NCI-H774 (cell line): ENCODE measurements at places on chromosomes 7 and 10.

DNA sequence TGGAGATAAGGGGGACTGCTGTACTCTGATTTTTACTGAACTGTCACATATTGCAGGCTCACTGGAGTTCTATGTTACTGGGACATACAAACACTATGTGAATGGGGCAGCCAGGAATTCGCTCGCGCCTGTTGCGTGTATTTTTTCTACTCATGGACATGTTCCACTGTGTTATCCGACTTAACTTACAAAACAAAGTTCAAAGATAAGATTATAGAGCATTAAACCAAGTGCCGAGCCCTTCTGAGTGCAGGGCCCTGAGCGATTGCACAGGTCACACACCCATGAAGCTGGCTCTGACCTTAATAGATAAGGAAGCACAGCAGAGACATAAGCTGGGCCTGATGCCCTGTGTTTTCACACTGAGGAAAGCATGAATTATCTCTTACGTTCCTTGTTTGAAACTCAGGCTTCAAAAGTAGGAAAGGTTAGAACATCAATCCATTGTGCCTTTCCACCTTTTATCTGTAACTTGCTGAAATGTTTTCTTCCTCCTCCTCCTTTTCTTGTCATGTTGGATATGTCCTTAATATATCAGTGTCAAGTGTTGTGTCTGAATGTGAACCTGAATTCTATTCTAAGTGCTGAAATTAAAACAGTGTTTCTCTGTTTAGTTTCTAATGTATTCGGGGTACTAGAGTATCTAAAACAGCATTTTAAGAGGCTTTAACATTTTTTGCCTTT, 273.8 kb downstream of the AUTS2 start:
- DNase-seq: no peak

DNA sequence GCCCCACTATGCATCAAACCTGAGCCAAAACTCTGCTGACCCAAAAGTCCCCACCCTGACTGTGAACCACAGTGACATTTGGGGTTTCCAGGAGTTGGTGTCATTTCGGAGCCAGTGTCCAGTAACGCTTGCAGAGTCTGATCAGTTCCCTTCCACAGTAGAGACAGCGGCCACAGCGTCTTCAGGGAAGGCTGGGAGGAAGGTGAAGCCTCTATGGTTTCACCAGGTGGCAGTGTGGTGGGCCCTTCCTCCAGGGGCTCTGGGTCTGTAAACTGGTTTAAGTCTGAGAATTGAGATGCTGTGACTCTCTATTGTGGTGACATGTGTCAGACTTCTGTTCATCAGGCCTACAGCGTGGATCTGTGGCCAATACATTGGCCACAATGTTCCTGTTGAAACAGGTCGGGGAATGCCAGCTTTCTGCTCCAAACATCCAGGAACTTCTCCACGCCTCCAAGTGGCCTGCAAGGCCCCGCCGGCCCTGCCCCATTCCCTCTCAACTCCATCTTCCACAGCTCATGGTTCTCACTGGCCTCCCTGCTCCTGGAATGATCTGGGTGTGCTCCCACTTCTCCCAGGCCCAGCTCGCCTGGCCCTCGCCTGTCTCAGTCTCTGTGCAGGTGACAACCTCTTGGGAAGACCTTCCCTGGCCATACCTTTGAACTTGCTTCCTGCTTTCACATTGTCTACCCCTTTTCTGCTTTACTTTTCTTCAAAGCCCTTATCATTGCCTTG, 124.5 kb upstream of the FAM20C start:
- no peak for DNase-seq

- DNase-seq: peak; percentile 17
Measured at GRCh38 chr10:97849687-97850402, at the start of gene GOLGA7B. Gene GOLGA7B (plus strand): TSS chr10:97849843. CDS start chr10:97850304, 461 bp downstream.

DNA sequence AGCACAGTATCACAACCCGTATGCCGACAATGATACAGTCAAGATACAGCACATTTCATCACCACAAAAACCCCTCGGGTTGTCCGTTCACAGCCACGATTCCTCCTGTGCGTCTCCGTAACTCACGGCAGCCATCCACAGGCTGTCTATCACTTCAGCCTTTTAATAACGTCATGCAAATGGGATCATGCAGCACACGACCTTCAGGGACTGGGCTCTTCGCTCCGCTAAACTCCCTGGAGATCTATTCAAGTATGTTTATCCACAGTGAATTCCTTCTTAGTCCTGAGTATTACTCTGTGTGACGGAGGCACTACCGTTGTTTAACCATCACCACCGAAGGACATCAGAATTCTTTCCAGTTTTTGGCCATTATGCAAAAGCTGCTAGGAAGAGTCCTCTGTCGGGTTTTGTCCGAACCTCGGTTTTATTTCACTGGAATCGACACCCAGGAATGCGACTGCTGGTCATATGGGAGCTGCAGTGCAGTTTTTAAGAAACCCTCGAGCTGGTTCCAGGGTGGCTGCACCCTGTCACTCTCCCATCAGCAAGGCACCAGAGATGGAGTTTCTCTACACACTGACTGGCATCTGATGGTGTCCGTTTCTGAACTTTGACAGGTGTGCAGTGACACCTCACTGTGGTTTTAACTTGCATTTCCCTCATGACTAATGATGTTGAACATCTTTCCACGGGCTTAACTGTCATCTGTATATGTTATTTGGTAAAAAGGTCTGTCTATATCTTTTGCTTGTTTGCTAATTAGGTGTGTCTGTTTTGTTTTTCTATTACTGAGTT, 193.6 kb downstream of the MAD1L1 start:
- no peak for DNase-seq

GRCh38 chr7:42734568-42734967, 177.3 kb downstream of the C7orf25 start:
- no peak for DNase-seq

- no peak for DNase-seq
Measured at GRCh38 chr7:128726059-128726736, 13.0 kb upstream of the CALU start.

GRCh38 chr10:102116656-102117055, 3.5 kb downstream of the LDB1 start:
- DNase-seq: no peak

- DNase-seq: no peak
Measured at GRCh38 chr7:527723-528122, 8.1 kb upstream of the PDGFA start.

GRCh38 chr7:153188630-153189029, 429.1 kb downstream of the ACTR3B start:
- no peak for DNase-seq

GRCh38 chr10:123135415-123136141, at the start of gene HMX3:
Gene HMX3 (plus strand): TSS chr10:123135970. CDS start chr10:123136051, 81 bp downstream.
- no peak for DNase-seq

DNA sequence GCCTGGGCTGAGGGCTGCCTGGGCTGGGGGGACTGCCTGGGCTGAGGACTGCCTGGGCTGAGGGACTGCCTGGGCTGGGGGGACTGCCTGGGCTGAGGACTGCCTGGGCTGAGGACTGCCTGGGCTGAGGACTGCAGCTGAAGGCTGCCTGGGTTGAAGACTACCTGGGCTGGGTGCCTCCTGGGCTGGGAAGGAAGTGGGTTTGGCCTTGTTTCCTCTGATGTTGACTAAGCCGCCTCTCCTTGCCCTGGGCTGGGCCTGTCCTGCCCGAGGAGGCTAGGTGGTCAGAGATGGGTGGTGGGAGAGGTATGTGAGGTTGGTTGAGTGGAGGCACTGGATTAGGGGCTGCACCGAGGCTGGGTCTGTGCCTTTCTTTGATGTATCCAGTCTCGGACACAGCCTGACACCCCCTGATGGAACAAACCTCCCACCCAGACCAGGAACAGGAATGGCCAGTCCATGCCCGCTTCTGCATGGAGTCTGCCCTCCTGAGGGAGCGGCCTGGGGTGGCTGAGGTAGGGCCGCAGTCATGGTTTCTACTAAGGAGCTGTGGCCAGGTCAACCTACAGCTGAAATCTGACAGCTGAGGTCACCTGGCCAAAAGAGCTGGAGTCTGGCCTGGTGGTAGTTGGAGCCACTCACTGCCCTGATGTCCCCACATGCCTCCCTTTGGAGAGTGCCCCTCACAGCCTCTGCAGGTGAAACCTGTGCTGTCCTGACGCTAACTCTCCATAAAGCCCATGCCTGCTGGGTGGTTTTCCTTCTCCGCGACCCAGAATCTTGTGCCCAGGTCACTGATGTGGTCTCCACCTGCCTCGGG, 22.3 kb downstream of the SCART1 start:
- DNase-seq: no peak

- peak; percentile 51 for DNase-seq
Measured at GRCh38 chr10:104862-105565, 30.2 kb upstream of the ZMYND11 start.

- no peak for DNase-seq
Measured at GRCh38 chr7:40726559-40726958, 591.8 kb downstream of the SUGCT start.

DNA sequence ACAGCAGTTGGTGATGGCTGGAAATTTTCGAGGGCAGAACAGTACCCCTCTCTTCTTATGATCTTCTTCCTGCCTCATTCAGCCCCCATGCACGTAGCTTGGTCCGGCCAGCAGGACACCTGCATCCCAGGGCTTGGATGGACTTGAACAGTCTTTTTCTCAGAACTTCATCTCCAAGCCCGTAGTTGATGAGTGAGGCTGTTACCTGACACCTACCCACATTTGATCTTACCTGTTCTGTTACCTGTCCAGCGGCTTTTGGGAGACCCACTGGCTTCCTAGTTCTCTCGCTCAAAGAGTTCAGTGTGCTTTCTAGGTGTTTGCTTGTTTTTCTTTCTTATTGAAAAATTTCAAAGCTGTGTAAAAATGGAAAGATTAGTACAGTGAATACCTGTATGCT, 212.2 kb downstream of the CUX1 start:
- no peak for DNase-seq

DNA sequence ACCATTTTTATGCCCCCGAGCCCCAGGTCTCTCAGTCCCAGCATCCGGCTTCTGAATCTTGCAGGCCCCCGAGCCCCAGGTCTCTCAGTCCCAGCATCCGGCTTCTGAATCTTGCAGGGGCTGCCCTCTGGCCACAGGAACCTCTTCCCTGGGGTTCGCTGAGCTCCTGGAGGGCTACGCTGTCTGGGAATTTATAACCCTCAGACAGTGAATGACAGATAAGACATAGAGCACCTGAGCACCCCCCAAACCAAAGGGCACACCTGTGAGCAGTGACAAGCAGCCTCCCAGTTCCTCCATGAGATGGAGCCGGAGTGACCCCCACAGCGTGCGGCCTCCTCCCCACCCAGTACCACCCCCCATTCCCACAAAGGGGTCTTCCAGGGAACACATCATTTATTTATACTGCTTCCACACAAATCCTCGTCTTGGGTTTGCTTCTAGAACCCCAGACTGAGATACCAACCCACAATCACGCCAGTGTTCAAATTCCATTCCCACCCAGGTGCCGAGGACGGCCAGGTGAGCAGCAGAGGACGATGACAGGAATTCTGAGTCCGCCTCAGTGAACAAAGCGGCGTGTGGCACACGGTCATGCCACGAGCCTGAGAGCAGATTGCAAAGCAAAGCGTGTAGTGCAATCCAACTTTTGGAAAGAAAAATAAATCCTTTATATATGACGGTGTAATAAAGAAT, 57.7 kb upstream of the FAM20C start:
- DNase-seq: no peak

- no peak for DNase-seq
Measured at GRCh38 chr7:14583518-14583917, 319.0 kb downstream of the DGKB start.

DNA sequence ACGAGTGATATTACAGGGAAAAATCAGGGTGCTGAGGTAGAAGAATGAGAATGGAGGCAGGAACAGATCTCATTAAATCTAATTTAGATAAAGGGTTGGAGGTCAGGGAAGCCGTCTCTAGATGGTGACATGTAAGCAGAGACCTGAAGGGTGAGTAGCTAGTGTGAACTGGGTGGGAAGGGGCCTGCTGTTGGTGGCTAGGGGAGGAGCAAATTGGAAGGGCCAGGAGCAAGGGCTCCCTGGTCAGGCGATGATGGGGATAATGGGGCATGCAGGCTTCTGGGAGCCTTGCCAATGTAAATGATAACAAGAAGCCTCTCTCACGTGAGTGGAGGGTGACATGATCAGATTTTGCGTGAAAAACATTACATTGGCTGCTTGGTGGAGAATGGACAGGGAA, 76.3 kb downstream of the WDFY4 start:
- no peak for DNase-seq

- DNase-seq: no peak
Measured at GRCh38 chr10:77179015-77179695, 458.5 kb downstream of the KCNMA1 start.

- DNase-seq: no peak
Measured at GRCh38 chr7:24980534-24981170, 674 bp upstream of the OSBPL3 start.

- no peak for DNase-seq
Measured at GRCh38 chr7:50121286-50121685, 28.2 kb upstream of the ZPBP start.

- no peak for DNase-seq
Measured at GRCh38 chr10:108783897-108784296, 1139.4 kb downstream of the XPNPEP1 start.

DNA sequence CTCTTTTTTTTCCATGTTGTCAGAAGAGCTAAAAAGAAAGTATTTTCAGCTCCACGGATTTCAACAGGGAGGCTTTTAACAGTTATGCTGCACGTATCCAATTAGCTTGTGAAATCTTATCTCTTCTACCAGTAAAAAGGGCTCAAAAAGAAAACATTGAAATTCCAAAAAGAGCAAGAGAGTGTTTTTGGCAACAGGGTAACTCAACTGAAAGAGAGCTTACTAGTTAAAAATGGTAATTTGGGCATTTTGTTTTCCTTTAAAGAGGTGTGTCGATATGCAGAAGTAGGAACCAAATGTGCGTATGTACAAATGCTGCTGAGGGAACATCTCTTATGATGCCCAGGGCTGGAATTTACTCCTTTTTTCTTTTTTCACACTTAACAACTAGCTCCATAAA, 292.8 kb downstream of the PRKG1 start:
- no peak for DNase-seq

GRCh38 chr10:58943256-58943890, 233.1 kb upstream of the PHYHIPL start:
- no peak for DNase-seq

DNA sequence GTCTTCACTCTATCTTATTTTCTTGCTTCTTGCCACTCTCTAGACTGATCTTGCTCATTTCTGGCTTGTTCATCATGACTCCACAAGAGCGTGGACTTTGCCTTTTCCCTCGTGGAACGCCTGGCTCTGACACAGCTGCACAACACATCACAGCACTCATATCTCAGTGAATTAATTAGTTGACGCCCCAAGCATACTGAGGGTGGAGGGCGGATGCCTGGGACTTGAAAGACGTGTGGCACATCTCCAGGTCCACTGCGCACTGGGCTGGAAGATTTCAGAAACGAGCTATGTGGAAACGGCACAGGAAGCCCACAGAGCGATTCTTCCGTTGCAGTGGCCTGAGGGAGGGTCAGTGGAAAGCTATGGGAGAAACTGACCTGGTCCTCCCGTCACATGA, 23.6 kb upstream of the PLEKHA1 start:
- no peak for DNase-seq

DNA sequence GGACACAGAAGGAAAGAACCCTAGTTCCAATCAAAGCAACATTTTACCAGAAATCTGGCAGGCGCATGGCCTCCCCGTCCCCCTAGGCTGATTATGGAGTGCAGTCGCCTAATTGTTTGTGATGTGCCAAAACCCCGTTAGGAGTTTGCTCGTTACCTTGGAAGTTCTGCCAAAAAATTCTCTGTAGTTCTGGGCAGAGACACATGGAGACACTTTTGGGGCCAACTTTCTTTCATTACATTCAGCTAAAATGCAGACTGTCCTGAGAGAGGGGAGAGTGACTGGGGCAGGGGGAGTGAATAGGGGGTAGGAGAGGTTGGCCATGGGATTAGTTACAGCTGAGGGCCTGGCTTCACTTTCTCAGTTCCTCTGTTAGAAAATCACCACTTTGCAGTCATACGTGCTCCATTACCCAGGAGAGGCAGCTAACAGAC, 158.0 kb upstream of the NPVF start:
- DNase-seq: no peak

- DNase-seq: no peak
Measured at GRCh38 chr7:22256541-22257096, 100.3 kb downstream of the RAPGEF5 start.
